ENCODE measurements at places on chromosomes 2 and 18.

GRCh38 chr2:117963446-117963845 is 50.4 kb downstream of the CCDC93 start:
- no peak for DNase-seq

- no peak for DNase-seq
Measured at GRCh38 chr2:127425540-127426490, 7.6 kb downstream of the PROC start.

DNA sequence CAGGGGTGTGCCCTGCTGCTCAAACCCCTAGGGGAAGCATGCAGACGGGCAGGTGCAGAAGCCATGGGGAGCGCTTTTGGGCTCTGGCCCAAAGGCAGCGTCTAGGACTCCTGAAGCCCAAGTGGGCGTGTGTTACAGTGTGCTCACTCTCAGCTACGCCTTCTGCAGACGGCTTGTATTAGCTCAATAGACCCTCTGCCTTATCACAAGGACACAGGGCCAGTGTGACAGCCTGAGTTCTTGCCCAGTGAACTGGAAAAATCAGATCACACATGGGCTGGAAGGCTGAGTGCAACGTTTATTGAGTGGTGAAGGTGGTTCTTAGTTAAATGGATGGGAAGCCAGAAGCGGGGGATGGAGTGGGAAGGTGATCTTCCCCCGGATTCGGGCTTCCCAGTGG is 210.9 kb downstream of the CDH20 start:
- no peak for DNase-seq

DNA sequence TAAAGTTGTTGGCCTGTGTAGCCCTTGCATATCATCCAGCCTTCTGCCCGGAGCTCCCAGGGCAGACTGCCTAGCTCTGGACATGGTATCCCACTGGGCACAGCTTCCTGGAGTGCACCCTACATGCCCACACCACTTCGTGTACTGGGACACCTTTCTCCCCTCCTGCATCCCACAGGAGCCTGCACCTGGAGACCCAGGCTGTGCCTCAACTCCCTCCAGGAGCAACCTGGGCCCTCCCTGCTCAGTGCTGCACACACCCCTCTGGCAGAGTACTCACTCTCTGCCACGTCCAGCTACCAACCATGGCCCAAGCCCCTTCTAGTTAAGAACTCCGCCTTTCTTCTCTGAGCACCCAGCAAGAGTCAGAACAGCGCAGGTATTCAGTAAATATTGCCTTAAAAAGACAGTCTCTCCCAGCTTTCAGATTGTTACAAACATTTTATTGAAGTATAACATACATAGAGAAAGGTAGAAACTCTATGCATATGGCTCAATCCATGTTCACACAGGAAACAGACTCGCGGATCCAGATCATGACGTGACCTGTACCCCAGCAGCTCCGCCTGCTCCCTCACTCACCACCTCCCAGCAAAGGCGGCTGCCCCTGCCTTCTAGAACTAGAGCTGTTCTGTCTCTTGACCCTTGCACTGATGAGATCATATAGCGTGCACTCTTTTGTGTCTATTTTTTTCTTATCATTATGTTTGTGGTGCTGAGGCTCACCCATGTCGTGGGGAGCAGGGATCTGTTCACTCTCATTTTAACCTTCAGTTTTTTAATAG is 98.4 kb upstream of the MYCN start:
- no peak for DNase-seq

DNA sequence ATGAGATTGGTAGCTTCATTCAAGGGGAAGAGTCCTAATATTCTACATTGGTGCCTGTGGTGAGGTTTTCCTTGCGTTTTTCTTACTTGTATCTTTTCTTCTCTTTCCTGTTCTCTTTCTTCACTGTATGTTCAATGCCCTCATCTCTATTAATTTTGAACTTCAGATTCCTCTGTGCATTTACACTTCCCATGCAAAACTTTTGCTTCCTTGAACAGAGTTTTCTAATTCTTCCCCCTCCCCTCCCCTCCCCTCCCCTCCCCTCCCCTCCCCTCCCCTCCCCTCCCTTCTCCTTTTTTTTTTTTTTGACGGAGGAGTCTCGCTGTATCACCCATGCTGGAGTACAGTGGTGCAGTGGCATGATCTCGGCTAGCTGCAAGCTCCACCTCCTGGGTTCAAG is 388.3 kb downstream of the LRRTM1 start:
- no peak for DNase-seq

GRCh38 chr2:23293063-23293462 is 91.9 kb upstream of the KLHL29 start:
- no peak for DNase-seq

GRCh38 chr2:189952536-189953109 is 109.9 kb downstream of the MSTN start:
- DNase-seq, result no peak

Measured in upper lobe of left lung (tissue), 6 donors.